Upper lobe of left lung (tissue), 6 donors: ENCODE measurements at places on chromosomes 7 and 10. TPM values are rescaled to one million over a fixed set of nuclear protein-coding genes. Genes with fewer than 3 reads are reported as not detected.

- no peak overlapping the region for H3K27ac ChIP-seq
- no peak for DNase-seq
- H3K36me3 ChIP-seq = peaks cover 60% of the 10 kb centered on the region
- no peaks in the 10 kb centered on the region for H3K27me3 ChIP-seq
- H3K4me1 ChIP-seq = peaks cover 11% of the 10 kb centered on the region
- no peak overlapping the region for H3K4me3 ChIP-seq
Observed at GRCh38 chr7:100035876-100036275, 13.7 kb upstream of the ZSCAN21 start.

The PRR15 gene
- 13.5 TPM for total RNA-seq

GRCh38 chr7:2399848-2400587 lies 3.4 kb upstream of the CHST12 start:
- no peaks in the 10 kb centered on the region for H3K36me3 ChIP-seq
- peaks cover 27% of the 10 kb centered on the region for H3K4me1 ChIP-seq
- peak overlapping the region; percentile 82 for H3K27ac ChIP-seq
- peak overlapping the region; percentile 0 for H3K4me3 ChIP-seq

The BUD31 gene
- 52.4 TPM for total RNA-seq

GRCh38 chr7:142542942-142543341 lies 206.3 kb upstream of the PRSS1 start:
- H3K4me3 ChIP-seq = no peak overlapping the region
- no peaks in the 10 kb centered on the region for H3K4me1 ChIP-seq
- H3K27me3 ChIP-seq = no peaks in the 10 kb centered on the region
- no peak for DNase-seq

The SAMD9L gene
- total RNA-seq = 34.5 TPM

DNA sequence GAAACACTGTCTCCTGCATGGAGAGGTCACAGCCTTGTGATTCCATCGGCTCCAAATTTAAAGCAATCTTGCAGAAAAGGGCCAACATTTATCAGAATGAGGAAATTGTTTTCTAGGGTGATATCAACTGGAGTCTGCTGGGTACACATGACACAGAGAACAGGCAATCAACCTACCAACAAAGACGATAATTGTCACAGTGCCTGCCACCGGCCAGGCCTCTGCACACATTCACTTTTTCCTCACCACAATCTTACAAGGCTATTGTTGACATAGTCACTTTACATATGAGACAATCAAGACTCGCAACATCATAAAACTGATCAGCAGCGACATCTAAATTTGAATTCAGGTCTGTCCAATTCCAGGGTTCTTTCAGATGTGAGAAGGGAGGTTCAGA lies 189.4 kb downstream of the KCNMA1 start:
- H3K27me3 ChIP-seq = no peaks in the 10 kb centered on the region
- H3K4me1 ChIP-seq = no peaks in the 10 kb centered on the region
- no peak overlapping the region for H3K4me3 ChIP-seq
- no peak overlapping the region for H3K27ac ChIP-seq
- no peak for DNase-seq

DNA sequence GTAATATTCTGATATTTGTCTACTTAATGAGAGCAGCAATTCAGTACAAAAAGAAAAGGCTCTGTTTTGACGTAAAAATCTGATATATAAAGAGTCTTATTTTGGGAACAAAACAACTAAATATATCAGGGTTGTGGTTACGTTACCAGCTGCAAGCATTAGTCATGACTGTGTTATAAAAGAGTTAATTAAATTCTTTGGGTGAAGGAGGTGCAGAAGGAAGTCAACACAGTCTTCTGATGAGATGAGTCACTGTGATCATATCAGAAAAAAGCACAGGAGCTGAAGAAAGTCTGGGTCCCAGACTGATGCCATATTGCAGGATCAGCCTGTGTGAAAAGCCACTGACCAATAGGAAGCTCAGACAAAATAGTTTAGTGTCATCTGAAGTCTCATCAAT lies 234.3 kb upstream of the TEX47 start:
- H3K4me3 ChIP-seq = no peak overlapping the region
- no peaks in the 10 kb centered on the region for H3K36me3 ChIP-seq
- no peak overlapping the region for H3K27ac ChIP-seq
- no peak for DNase-seq
